Brain (organoid and tissue), 16 donors: ENCODE measurements at places on chromosomes 7 and 10. TPM values are rescaled to one million over a fixed set of nuclear protein-coding genes. Genes with fewer than 3 reads are reported as not detected.

The AGBL3 gene
- polyA plus RNA-seq, result 0.64 TPM

The CALHM2 gene
- 29.1 TPM for polyA plus RNA-seq

The MRPS17 gene
- polyA plus RNA-seq, result 20.3 TPM

The SUN3 gene
- polyA plus RNA-seq, result not detected

The ZNF853 gene
- 19.3 TPM for polyA plus RNA-seq

The PAPSS2 gene
- 8.1 TPM for polyA plus RNA-seq

The ANXA8L1 gene
- polyA plus RNA-seq, result not detected

The KLF14 gene
- polyA plus RNA-seq, result 0.83 TPM

The FFAR4 gene
- 0.78 TPM for polyA plus RNA-seq

The SLC16A9 gene
- polyA plus RNA-seq, result 3.4 TPM

The CYP2C8 gene
- polyA plus RNA-seq, result not detected

The XRCC2 gene
- polyA plus RNA-seq, result 1.2 TPM
